Activated naive CD8-positive, alpha-beta T cell treated with anti-CD3 and anti-CD28 coated beads, Interleukin-2, amount 10 ng/mL, durations not matched to agents 7 days and 5 days (primary cell): ENCODE measurements at places on chromosomes 1 and 21. TPM values are rescaled to one million over a fixed set of nuclear protein-coding genes. Genes with fewer than 3 reads are reported as not detected.

Gene CFAP74
- total RNA-seq, result not detected

Gene LCE2A
- not detected for total RNA-seq

GRCh38 chr1:198696211-198696610, 57.4 kb downstream of the PTPRC start:
- no peak for DNase-seq
- H3K36me3 ChIP-seq, result peaks cover 61% of the 10 kb centered on the region
- peak overlapping the region; percentile 33 for H3K27ac ChIP-seq
- peaks cover 68% of the 10 kb centered on the region for H3K4me1 ChIP-seq
- H3K27me3 ChIP-seq, result no peaks in the 10 kb centered on the region

- H3K27me3 ChIP-seq, result no peaks in the 10 kb centered on the region
- no peak overlapping the region for H3K27ac ChIP-seq
- H3K36me3 ChIP-seq, result no peaks in the 10 kb centered on the region
- peaks cover 19% of the 10 kb centered on the region for H3K4me1 ChIP-seq
- no peak overlapping the region for H3K4me3 ChIP-seq
These were observed 44.5 kb downstream of the ELAPOR1 start for GRCh38 chr1:109158433-109158832.

GRCh38 chr21:34874684-34875513, 174.2 kb downstream of the RUNX1 start:
- peaks cover 6% of the 10 kb centered on the region for H3K36me3 ChIP-seq
- DNase-seq, result no peak
- no peak overlapping the region for H3K4me3 ChIP-seq

DNA sequence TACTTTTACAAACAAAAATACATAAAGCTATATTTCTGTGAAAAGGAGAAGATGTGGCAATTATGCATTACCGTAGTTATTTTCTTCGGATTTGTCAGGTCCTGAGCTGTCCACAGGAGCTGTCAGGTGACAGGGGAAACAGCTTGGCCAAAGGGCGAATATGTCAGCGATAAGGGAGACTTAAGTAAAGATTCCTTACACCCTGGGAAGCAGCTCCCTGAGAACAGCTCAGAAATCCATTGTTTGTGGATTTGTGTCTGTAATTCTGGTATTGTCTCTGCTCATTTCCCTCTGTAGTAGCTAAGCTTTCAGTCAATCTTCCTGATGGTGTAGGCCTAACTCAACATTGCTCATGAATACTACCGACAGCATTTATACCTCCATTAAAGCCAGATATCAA, 7.1 kb upstream of the CD34 start:
- no peak overlapping the region for H3K27ac ChIP-seq
- no peaks in the 10 kb centered on the region for H3K4me1 ChIP-seq
- DNase-seq, result no peak
- H3K27me3 ChIP-seq, result peaks cover 56% of the 10 kb centered on the region

- H3K4me1 ChIP-seq, result peaks cover 4% of the 10 kb centered on the region
- H3K4me3 ChIP-seq, result no peak overlapping the region
- peaks cover 9% of the 10 kb centered on the region for H3K27me3 ChIP-seq
- no peak overlapping the region for H3K27ac ChIP-seq
These were observed 9.0 kb downstream of the TTLL10 start for GRCh38 chr1:1182491-1183220.

- DNase-seq, result no peak
- H3K36me3 ChIP-seq, result no peaks in the 10 kb centered on the region
- no peaks in the 10 kb centered on the region for H3K4me1 ChIP-seq
- no peaks in the 10 kb centered on the region for H3K27me3 ChIP-seq
- no peak overlapping the region for H3K27ac ChIP-seq
These were observed 310.7 kb downstream of the PLPP3 start for GRCh38 chr1:56268519-56269140.

DNA sequence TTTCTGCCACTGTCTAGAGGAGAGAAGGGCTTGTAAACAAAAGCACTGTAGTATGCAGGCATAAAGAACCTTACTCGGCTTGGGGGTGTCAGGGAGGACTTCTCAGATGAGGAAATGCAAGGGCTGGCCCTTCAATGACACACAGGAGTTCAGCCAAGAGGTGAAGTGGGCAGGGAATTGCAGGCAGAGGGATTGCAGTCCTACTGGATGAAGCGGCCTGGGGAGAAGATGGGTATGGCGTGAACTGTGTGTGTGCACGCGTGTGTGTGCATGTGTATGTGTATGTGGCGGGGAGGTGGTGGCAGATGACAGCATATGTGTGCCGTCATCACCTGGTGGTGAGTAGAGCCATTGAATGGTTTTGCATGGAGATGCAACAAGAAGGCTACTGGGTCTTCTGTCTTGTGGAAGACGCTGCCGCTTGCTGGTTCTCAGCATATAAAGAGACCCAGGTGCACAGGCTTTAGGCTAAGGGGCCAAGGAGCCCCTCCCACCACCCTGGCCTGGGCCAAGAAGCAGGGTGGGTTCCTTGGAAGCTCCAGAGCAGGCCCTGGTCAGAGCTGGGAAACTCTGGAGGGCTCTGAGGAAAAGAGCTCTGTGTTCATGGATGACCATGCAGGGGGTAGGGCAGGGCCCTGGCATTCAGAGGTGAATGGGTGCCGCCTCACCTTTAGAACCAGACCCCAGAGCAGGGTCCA, 4.1 kb upstream of the EPS8L3 start:
- H3K36me3 ChIP-seq, result no peaks in the 10 kb centered on the region
- peak; percentile 20 for DNase-seq
- H3K27me3 ChIP-seq, result peaks cover 2% of the 10 kb centered on the region
- H3K27ac ChIP-seq, result no peak overlapping the region

GRCh38 chr1:87305151-87305550, 23.5 kb upstream of the LMO4 start:
- no peak overlapping the region for H3K4me3 ChIP-seq
- no peaks in the 10 kb centered on the region for H3K36me3 ChIP-seq
- peaks cover 19% of the 10 kb centered on the region for H3K27me3 ChIP-seq
- no peak for DNase-seq
- no peak overlapping the region for H3K27ac ChIP-seq

DNA sequence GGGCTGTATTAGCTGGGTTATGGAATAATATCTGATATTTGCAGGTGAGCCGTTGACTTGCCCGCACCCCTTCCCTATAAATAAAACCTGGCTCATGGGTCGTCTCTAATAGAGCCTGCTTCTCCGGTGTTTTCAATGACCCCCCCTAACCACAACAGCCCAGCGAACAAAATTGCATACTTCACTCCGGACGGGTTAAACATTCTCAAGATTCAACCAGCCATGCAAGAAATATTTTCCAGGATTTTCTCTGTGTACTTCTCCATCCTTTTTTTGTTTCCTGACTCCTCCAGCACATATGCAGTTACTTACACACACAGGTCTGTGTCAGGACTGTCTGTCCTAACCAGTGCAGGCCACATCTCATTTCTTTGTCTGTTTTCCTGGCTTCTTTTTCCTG, 267.7 kb downstream of the ZNF648 start:
- H3K4me1 ChIP-seq, result no peaks in the 10 kb centered on the region
- DNase-seq, result no peak
- H3K27ac ChIP-seq, result no peak overlapping the region
- no peak overlapping the region for H3K4me3 ChIP-seq
- H3K36me3 ChIP-seq, result no peaks in the 10 kb centered on the region
- no peaks in the 10 kb centered on the region for H3K27me3 ChIP-seq
